MG63 (cell line): ENCODE measurements at places on chromosomes 4 and X.

DNA sequence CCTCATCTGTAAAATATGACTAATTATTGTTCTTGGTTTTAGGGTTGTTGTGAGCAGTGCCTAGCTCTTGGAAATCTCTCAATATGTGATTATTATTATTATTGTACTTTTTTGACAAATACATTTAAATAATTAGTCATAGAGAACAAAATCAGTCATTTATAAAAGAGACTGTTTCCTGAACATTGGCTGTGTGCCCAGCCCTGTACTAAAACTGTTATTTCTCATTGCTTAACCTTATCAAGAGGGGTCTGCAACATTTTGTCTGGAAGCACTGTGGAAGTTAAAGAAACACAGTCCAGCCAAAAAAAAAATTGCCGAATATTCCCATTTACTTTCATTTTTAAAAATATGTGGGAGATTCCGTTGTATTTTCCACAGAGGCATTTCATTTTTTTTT, 989.2 kb upstream of the SLIT2 start:
- DNase-seq = no peak

GRCh38 chrX:896256-896655, 265.7 kb downstream of the SHOX start:
- DNase-seq = no peak

DNA sequence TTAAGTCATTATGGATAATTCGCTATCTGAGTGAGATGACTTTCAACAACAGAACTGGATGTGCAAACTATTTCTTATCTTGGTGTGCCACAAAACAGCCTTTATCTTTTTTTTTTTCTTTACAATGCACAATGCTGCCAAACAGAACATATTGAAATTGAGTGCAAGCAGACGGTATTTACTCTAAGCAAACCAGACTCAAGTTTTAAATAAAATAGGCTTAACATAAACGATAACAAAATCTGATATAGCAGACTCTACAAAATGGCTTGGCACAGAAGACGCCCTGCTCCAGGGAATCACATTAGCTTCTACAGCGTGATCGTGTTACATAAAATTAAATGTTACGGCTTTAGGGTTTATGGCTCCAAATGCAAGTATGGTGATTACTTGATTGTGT, 9.6 kb upstream of the STK32B start:
- DNase-seq = no peak

DNA sequence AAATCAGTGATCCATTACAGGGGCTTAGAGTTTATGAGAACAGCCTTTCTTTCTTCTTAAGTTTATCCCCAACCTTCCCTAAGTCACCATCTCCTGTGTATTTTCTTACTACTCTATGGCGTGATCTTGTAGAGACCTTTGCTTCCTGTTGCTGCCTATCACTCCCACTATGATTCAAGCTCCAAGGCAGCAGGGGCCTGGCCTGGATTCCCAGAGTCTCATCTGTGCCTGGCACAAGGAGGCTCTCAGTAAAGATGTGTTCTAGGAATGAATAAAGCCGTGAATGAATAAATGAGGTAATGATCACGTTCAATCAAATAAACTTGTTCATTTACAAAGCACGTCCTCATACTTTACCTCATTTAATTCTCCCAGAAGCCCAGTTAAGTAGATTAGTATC, 45.4 kb downstream of the CC2D2A start:
- no peak for DNase-seq

- no peak for DNase-seq
These were observed 4.2 kb downstream of the TLR8 start for GRCh38 chrX:12910423-12911121.

- DNase-seq = no peak
These were observed 432 bp downstream of the TMEM175 start for GRCh38 chr4:932713-933070.

DNA sequence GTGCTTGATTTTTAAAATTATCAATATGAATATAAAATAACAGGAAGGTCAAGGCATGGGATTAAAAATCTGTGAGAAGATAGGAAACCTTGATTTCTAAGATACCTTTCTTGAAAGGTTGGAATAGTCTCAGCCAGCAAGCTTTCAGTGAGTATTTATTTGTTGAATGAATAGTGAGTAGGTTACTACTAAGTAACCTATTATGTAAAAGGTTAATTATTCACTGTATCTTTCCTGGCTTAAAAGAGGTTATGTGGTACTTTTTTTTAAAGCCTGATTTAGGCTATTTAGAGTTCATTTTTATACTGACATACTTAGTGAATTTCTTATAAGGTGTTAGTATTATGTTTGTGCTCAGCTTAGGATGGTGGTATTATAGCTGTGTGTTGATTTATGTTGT, 123.5 kb downstream of the PTPN13 start:
- no peak for DNase-seq

- DNase-seq = peak; percentile 22
These were observed 169.2 kb downstream of the TMA16 start for GRCh38 chr4:163663454-163664225.

DNA sequence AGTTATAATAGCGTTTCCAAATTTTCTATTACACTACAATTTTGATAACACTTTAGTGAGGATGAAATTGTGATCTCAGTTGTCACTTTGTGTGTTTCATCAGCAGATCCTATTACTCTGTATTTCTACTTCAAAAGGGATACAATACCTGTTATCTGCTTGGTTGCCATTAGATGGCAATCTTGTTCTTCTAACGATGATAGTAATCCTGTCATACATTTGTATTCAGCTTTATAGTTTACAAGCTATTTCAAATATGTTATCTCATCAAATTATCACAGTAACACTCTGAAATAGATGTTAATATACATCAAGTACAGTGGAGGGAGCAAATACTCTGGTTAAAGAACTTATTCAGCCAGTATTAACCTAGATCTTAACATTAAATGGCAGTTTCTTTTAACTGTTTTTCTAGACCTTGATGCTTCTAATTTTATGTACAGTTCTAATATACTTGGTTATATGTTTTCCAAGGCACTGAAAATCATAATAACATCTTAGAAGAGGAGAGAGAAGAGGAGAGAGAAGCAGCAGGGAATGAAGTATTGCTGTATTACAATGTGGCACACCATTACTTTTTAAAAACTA, 292.0 kb downstream of the CCSER1 start:
- DNase-seq = no peak

GRCh38 chrX:135513130-135513515, 7.3 kb upstream of the INTS6L start:
- DNase-seq = peak; percentile 5

GRCh38 chr4:57053508-57053907, 56.7 kb downstream of the IGFBP7 start:
- no peak for DNase-seq

GRCh38 chr4:159607809-159608208, 504.9 kb downstream of the RAPGEF2 start:
- DNase-seq = no peak

GRCh38 chr4:168588916-168589531, 92.2 kb downstream of the PALLD start:
- DNase-seq = no peak
